Inflammatory macrophage treated with lipopolysaccharide for 1 hour (primary cell): ENCODE measurements at places on chromosomes 2 and 18.
A peak's percentile ranks its signal among the peaks of the same experiment; 100 is the strongest.

- DNase-seq = no peak
Measured at GRCh38 chr2:109285244-109285651, 156.2 kb downstream of the SH3RF3 start.

GRCh38 chr2:95377216-95378123 lies 25.0 kb upstream of the FAHD2A start:
- DNase-seq = no peak

GRCh38 chr2:147560810-147561535 lies 283.9 kb upstream of the ACVR2A start:
- peak; percentile 88 for DNase-seq

DNA sequence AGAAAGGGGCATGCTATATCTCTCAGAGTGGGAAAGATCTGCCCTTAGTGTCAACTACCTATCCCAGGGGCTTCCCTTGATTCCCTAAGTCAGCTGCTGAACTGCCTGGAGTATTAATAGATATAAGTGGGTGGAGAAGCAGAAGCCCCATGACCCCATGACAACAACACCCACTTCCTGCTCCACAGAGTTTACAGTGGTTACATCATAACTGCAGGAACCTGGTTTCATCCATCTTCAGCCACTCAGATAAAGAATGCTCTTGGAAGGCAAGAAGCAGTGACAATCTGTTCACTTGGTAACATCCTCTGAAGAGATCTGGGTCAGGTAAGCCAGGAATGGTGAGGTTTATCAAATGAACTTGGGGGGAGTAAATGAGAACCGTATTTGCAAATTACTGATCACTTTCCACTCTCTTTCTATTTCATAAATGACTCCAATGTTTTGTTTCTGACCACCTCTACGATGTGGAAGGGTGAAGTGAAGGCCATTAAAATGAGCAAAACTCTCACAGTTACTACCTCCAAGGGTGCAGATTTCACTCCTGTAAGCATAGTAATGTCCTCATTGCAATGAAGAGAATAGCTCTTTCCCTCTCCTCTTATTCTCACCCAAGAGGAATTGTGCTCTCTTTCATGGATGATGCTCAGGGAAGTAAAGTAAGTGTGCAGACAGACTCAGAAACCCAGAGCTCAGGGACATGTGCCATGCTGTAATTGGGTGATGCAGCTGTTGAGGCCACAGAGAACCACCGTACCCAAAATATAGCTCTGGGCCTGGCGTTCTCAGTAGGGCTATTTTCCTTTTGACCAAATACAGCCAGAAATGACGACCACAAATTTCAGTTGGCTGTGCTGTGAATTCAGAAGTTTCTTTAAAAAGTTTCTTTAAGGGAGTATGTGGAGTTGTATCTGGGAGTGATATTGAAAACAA lies 192.8 kb upstream of the APCDD1 start:
- peak; percentile 79 for DNase-seq

DNA sequence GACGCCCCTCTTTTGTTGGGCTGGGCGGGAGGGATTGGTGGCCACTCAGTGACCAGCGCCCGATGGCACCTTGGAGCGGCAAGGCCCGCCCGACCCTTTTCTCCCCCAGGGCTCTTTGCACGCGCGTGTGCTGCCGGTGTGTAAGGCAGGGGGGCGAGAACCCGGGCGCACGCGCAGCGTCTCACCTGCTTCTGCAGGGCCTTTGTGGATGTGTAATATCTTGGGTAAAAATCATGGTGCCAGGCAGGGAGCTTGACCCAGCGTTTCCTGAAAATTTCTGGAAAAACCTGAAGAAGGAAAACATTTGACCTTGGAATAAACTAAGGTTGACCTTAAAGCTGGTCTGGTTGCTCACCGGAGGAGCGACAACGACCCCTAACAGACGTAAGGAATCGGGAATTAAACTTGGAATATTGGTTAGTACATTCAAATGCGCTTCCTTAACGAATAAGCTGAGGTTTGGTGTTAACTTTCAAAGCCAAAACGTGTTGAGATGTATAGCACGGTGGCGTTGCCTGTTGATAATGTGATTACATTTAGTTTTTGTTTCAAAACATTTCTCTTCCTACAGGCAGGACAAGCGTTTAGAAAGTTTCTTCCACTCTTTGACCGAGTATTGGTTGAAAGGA lies 438 bp downstream of the HSPE1 start:
- DNase-seq = peak; percentile 5

- peak; percentile 38 for DNase-seq
Measured at GRCh38 chr2:182715121-182715891, 751 bp upstream of the DNAJC10 start.

- peak; percentile 78 for DNase-seq
Measured at GRCh38 chr2:235050980-235051351, 99.1 kb downstream of the SH3BP4 start.

DNA sequence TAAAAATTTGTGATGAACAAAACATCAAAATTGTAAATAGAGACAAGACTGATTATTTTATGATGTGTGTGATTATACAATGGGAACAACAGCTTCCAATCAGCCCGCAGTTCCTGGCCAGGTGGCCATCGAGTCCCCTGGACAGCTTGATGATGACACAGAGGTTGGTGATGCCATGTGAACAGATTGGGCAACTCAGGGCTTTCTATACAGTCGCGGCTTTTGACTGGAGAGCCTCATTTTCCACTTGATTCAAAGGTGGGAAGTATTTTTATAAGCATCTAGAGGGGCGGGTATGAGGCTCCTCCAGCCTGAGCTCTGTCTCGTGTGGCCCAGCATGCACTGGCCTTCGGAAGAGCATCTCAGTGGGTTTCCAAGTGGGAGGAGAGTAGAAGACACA lies 14.9 kb upstream of the HPCAL1 start:
- DNase-seq = peak; percentile 78

DNA sequence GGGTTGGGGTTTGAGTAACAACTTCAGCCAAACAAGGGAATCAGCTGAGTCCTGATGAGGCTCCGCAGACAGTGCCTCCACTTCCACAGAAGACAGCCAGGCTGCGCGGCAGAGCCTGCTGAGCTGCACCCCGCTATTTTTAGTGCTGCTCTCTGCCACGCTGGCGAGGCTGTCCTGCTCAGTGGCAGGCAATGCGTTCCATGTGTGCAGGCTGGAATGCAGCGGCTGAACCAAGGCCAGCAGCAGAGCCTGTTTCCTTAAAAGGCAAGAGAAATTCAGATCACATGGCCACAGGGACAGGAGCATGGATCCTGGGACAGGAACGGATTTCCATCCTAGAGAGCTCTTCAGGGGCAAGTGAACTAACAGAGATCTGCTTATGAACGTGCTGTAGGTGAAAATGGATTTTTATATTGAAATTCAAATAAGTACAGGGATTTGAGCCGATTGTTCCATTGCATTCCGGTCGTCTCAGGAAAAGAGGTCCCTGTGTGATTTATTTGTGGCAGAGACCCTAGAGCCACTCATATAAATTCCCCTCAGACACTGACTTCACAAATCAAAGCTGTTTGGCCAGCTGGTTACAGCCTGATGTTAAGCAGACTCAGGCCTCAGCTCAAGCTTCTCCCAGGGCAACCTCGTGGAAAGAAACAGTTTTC lies 98.7 kb downstream of the COL6A3 start:
- no peak for DNase-seq

DNA sequence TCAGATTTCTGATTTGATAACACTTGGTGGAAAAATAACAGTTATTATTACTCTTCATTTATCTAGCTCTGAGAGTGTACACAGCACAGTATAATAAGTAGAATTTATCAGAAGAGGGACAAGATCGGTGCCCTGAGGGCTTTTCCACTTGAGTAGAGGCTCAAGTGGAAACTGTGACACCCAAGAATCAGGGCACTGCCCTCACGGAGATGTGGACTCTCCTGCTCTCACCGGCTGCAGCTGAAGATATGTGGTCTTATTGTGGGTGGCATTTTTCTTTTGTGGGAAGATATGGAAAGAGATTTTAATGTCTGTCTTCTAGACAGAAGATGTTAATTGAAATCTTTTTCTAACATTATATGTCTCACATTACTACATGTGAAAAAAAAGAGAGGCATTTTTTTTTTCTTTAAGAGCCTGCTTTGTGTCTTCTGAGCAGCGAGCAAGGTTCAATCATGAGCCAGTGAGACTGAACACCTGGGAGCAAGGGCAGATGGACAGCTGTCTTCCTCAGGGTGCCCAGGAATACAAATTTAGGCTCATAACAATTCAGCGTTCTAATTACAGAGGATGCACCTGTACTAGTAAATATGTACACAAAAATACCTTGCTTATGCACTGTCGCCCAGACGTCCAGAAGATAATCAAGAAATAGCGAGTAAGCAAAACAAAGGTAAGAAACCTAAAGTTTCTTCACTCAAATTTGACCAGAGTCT lies 1098.2 kb upstream of the FANCL start:
- no peak for DNase-seq

DNA sequence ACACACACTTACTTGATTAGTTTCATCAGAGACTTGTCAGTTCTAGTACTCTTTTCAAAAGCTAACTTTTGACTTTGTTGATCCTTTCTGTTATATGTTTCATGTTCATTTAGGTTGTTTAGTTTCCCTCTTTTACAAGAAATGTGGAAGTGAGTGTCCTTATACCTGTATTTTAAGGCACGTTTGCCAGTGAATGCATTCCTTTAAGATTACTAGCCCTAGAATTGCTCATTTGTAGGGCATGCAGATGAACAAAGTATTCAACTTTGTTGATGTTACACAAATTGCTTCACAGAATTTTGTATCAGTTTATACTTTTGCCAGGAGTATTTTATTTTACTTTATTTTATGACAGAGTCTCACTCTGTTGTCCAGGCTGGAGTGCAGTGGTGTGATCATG lies 6.3 kb downstream of the IL1RL2 start:
- DNase-seq = no peak

DNA sequence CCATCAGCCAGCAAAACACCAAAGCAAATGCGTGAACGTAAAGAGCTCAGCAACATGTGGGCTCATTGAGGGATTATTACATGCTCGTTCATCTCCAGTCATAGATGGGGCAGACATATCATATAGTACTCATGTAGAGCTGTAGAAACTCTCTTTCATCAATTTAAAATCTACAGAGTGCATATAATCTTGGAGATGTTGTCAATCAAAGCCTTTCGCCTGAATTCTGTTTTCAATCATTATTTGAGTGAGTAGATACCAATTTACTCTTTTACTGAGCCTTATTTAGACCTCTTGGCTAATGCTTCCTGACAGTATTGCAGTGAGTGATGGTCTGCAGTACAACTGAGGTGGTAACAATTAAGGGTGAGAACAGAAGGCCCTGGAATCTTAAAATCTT lies 7.0 kb downstream of the RIT2 start:
- no peak for DNase-seq

- DNase-seq = no peak
Measured at GRCh38 chr2:32564417-32565035, 63.3 kb upstream of the TTC27 start.

DNA sequence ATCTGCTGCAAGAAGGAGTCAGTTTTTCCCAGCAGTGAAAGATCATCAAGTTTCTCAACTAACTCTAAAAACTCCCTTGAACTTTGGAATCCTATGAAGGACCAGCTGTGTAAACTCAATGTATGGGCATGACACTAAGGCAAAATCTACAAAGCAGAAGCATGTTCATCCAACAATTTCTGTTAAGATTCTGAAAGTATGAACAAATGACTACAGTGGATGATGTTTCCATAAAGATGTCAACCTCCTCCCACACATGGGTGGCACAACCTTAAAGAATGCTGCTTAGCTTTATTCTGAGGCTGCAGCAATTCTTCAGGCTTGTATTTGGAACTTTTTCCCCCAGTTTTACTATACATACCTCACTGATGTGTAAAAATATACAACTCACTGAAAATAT lies 47.2 kb downstream of the WDR33 start:
- DNase-seq = no peak

- no peak for DNase-seq
Measured at GRCh38 chr2:10930721-10931516, 19.2 kb downstream of the KCNF1 start.

DNA sequence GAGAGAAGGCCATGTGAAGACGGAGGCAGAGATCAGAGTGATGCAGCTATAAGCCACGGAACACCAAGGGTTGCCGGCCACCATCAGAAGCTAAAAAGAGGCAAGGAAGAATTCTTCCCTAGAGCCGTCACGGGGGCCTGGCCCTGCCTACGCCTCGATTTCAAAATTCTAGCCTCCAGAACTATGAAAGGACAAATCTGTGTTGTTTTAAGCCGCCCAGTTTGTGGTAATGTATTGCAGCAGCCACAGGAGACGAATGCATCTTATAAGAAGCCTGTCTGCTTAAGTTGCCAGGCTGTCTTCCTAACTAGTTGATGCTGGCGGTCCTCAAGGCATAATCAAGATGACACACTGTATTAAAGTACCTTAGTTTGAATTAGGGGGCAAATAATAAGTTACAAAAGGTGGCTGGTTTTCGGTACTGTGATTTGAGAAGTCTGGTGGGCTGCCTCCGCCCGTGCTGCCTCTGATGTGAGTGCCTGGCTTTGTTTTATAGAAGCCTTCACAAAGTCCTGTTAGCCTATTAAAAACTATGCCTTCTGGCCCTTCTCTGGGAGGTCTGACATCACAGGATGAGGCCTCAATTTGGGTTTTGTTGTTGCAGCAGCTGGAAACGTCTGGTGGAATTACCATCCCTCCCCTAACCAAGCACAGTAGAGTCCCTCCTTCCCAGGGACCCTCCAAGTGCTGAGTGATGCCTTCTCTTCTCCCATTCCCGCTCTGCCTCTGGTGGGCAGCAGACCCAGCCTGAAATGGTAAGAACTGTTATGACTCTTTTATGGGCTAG lies 53.6 kb downstream of the SRD5A2 start:
- no peak for DNase-seq

DNA sequence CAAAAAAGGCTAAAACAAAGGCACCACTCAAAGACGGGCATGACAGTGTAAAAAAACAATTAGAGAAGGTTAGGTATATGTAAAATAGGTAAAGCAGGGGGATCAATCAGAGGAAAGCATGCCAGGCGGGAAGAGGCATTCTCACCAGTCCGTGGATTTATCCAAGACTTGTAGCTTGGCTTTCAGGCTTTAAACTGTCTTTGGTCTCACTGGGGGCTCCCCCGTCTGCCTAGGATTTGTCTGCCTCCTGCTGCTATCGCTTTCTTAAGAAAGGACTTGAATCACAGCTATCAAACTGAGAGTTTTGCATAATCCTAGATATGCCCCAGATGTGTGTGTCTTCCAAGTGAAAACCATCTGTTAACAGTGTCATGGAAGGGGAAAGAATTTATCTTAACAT lies 11.1 kb upstream of the GORASP2 start:
- no peak for DNase-seq

DNA sequence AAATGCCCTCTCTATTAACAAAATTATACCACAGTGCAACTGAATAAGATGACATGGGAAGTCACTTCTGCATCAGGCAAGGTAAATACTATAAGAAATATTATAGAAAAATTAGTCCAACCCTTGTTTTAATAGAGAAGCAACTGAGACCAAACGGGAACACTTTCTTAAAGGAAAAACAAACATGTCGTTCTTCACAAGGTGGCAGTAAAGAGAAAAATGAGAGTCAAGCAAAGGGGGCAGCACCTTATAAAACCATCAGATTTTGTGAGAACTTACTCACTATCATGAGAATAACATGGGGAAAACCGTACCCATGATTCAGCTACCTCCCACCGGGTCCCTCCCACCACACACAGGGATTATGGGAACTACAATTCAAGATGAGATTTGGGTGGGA lies 481.7 kb upstream of the CRIM1 start:
- no peak for DNase-seq

- DNase-seq = no peak
Measured at GRCh38 chr2:144547494-144547893, 27.6 kb upstream of the ZEB2 start.
